ENCODE measurements at places on chromosomes 1 and 21.
A peak's percentile ranks its signal among the peaks of the same experiment; 100 is the strongest.

DNA sequence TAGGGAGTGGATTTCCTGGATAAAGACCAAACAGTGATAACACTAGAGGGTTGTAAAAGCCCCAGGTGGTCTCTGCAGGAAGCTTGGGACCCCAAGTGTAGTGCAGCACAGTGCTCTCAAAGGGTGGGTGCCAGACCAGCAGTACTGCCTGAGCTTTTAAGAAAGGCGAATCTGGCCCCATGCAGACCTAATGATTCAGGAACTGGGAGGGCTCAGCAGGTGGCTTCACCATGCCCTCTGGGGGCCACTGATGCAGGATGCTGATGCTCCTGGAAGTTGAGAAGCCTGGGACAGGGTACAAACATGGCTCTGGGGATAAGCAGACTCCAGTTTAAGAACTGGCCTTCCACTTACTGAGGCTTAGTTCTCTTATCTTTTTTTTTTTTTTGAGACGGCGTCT is 29.1 kb upstream of the NEK2 start:
- DNase-seq = no peak

DNA sequence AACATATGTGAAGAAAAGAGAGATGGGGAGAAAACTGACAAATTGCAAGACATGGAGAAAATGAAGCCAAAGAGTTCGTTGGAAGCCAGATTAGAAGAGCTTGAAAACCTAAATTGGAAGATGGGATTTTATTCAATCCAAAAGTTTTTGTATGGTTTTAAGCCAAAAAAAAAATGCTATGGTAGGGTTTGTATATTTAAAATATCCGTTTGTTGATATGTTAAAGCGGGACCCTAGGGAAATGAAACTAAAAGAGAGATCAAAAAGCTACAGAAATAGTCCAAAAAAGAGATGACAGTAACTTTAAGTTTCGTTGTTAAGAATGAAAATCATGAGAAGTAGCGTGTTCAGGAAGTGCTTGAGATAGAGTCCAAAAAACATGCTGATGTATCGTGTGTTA is 617.7 kb upstream of the ADGRL2 start:
- DNase-seq = no peak

- no peak for DNase-seq
Measured at GRCh38 chr1:224380003-224380402, 23.3 kb downstream of the CNIH4 start.

- DNase-seq = no peak
Measured at GRCh38 chr1:59368008-59368670, 71.2 kb downstream of the FGGY start.

GRCh38 chr21:21184771-21185528 is 186.7 kb downstream of the NCAM2 start:
- DNase-seq = no peak

DNA sequence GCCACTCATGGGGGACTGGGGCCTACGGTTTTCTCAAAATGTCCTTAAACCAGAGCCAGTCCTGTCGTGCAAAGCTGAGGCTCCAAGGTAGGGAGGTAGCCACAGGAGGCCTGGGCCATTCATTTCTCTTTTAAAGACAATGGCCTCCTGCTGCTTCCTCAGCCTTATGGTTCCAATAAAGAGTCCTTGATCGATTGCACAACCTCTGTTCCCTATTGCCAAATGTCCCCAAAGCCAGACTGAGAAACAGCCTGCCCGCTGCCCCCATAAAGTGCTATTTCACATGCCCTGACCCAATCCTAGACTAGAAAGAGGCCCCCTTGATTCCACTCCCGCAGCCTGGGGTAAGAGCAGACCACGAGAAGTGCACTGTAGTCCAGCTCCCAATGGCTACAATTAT is 166.7 kb downstream of the CLIC6 start:
- peak; percentile 26 for DNase-seq

DNA sequence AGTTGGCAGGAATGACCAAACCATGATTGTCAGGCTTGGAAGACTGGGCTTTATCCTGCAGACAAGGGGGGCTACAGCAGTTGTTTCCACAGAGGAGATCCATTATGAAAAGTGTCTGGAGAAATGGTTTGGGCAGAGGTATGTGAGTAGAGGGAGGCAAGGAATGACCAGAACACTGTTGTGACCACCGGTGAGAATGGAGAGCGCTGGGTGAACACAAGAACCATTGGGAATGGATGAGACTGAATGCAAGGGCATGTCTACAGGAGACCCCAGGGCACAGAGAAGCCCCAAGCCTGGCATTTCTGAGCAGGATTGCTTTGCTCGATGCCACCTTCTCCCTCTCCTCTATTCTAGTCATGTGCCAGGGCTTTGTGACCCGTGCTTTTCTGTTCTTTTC is 125.1 kb downstream of the CACNA1E start:
- no peak for DNase-seq

DNA sequence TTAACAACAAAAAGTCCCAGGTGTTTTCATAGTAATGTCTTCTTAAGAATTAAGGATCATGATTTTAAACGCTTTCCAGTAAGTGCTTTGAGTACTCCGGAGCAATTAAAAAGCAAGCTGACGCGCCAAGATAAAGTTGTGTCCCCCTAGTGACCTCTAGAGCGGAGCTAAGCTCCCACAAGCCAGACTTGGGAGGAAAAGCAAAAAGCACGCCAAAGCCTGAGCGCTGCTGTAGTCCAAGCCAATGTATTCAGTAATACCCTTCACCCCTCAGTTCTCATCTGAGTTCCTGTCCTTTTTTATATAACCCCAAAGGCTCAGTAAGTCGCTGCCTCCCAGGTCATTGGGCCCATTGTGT is 3.5 kb upstream of the SLC44A5 start:
- DNase-seq = no peak

DNA sequence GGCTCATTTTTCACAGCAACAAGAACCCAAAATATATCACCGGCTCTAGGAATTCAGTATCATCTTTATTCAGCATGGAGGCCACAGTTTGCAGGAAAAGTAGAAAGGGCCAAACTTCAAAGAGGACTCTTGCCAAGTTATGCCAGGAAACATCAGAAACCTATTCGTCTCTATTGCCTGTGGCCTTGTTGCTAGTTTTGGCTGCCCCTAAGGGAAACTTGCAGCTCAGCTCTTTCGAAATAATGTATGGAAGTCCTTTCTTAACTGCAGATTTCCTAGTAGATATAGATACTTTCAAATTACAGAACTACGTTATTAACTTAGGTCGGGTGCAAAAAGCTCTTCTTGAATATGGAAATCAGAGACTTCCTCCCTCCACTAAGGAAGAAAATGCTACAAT is 4.2 kb upstream of the NENF start:
- no peak for DNase-seq

GRCh38 chr1:101237229-101237837 is 514 bp downstream of the S1PR1 start:
- DNase-seq = no peak

GRCh38 chr1:186409091-186409490 is 33.5 kb downstream of the ODR4 start:
- no peak for DNase-seq

- DNase-seq = no peak
Measured at GRCh38 chr1:114314098-114314497, 160.4 kb upstream of the SYT6 start.
